ENCODE measurements at places on chromosomes 4 and X.

DNA sequence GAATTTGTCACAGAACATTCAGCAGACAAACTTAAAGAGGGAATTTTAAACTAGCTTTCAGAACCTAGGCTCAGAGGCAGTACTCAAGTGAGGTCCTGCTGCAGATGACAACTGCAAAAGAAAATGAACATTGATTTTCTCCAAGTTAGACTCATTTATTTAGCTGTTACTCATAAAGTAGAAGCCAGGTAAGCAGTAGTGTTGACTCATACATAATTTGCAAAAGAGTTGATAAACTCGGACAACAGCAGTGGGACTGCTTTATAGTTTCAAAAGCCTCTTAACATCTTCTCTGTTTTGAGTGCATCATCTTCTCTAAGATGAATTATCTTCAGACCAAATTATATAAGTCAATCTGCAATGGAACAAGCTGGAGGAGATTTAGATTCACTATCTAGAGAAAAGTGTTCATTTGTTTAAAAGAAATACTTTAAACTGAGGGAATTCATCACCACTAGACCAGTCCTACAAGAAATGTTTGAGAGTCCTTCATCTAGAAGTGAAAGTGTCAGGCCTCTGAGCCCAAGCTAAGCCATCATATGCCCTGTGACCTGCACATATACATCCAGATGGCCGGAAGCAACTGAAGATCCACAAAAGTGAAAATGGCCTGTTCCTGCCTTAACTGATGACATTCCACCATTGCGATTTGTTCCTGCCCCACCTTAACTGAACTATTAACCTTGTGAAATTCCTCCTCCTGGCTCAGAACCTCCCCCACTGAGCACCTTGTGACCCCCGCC is 49.5 kb downstream of the COQ2 start:
- DNase-seq, result peak; percentile 34

DNA sequence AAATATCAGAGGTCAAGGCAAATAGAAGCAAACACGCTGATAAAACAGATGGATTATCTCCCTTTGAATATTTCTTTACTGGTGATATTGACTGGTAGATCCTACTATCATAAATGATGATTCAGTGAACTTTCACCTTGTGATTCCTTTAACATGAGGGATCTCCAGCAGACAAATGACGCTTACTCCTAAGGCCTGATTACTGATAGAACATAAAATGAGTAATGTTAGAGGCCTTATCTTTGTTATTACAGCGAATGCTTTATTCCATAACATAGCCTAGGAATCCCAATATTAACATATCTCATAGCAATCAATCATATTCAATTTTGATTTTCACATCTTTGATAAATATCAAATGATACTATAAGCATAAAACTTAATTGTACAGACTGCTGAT is 152.3 kb downstream of the SLC10A7 start:
- no peak for DNase-seq

DNA sequence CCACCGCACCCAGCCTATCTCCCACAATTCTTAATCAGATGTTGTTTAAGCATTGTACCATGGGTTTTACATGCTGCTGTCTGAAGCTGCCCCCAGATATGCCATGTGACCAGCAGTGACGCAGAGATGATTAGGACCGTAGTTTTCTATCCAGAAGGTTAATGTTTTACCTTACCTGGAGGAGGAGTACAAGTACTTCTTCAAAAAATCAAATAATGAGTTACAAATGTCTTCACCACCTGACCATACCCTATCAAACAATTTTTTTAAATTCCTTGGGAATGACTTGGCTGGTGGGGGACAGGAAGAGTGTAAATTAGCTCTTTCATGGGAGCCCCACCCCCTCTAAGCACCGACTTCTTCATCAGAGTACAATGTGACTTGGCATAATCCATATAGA is 16.2 kb upstream of the SGMS2 start:
- no peak for DNase-seq

GRCh38 chrX:3280706-3281105 is 65.7 kb downstream of the MXRA5 start:
- DNase-seq, result no peak

DNA sequence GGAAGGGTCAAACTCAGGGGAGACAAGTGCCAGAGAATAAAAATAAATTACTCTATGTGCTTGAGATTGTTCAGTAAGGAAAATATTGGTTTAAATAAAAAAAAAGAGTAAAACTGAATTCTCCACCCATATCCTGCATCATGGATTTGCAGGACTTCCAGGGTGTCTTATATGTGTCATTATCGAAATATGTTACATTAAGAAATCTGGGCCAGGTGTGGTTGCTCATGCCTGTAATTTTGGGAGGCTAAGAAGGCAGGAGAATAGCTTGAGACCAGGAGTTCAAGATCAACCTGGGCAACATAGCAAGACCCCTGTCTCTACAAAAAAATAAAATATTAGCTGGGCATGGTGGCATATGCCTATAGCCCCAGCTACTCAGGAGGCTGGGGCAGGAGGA is 104.9 kb downstream of the PPP3CA start:
- DNase-seq, result no peak

DNA sequence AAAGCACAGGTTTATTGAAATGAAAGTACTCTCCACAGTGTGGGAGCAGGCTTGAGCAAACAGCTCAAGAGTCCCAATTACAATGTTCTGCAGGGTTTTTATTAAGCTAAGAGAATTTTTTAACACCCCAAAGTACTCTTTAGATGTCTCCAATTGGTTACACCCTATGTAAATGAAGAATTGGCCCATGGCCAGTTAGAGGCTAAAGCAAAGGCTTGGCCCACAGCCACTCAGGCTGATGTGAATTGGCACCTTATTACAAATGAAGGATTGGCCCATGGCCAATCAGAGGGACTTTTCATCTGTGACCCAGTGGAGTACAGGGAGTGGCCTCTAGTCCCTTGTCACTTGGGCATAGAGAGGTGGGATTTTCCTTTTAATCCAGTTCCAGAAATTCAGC is 30.1 kb upstream of the IQCM start:
- no peak for DNase-seq

DNA sequence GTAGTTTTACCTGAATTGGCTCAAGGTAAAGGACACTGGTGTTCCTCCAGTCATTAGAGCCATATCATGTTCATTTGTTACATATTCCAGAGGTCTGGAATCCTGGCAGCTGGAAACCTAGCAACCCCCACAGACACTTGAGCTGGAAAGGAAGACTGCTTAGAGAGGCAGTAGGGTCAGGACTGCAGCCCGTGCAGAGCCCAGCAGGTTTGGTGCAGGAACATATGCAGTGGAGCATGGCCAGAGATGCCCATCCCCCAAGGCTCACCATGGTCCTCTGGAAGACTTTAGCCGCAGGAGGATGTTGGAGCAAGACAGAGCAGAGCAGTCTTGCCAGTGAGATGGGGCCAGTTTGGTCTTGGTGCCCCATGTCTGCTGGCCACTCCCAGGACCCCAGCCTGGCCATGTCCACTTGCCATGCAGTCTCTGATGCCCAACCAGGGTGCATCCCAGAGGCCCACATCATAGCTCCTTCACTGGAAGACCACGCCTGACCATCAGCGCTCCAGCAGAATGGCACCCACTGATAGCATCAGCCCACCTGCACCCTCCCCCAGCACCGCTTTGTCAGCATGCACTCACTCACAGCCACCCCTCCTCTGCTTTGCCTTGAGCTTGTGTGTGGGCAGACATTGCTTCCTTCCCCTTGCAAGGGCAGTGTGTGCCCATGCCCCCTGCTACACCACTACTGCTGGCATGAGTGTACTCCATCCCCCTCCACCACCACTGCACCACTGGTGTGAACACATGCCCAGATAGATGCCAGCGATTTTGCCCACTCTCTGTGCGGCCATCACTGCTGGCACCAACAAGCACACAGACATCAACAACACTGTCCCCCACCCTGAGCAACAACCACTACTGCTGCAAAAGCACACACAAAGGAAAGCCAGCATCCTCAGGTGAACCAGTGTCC is 190.3 kb upstream of the SPOCK3 start:
- no peak for DNase-seq

- DNase-seq, result no peak
Measured at GRCh38 chrX:40132751-40133150, 35.0 kb upstream of the BCOR start.

DNA sequence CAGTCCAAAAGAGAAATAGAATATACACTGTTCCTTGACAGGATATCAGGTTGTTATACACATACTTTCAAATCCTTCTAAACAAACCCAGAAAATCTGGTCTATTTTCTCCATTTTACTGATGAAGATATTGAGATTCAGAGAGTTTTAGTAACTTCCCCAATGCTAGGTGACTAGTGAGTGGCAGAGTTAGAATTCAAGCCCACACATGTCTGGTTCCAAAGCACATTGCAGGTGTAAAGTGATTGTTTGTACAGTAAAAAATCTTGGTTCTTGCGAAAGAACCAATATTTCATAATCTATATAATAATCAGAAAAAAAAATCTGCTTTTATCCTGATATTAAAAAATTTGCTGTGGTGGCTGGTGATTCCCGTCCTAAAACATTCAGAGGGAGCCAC is 39.5 kb upstream of the EMCN start:
- DNase-seq, result no peak

- no peak for DNase-seq
Measured at GRCh38 chr4:141957416-141957815, 321.0 kb downstream of the IL15 start.

DNA sequence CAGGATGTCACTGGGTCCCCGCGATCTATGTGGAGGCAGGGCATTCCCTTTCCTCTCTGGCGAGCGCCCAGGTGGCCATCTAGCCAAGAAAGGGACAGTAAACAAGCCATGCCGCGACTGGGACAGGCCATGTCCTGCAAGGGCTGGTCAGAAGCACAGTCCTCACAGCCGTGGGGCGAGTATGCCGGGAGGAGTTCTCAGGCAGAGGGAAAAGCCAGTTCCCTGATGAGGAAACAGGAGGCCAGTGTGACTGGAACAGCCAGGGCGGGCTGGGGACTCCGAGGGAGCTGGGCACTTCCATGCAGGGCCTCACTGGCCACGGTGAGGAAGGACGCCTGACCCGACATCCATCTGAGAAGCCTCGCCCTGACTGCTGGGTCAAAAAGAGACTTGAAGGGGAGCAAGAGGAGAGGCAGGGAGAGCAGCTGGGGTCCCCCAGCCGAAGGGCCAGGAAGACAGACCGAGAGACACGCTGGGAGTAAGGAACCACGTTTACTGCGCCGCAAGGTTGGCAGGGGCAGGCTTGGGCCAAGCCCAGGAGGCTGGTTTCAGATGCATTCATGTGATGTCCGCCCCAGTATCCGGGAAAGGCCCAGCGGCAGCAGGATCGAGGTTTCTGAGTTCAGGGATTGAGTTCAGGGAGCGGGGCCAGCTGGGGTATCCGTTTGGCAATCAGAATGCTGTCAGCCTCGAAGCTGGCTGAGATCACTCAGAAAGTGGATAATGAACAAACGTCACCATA is 15.0 kb downstream of the CFAP99 start:
- no peak for DNase-seq

- DNase-seq, result no peak
Measured at GRCh38 chrX:71667328-71668247, at the start of gene LOC101059915. Gene LOC101059915 (plus strand): TSS chrX:71667546.

DNA sequence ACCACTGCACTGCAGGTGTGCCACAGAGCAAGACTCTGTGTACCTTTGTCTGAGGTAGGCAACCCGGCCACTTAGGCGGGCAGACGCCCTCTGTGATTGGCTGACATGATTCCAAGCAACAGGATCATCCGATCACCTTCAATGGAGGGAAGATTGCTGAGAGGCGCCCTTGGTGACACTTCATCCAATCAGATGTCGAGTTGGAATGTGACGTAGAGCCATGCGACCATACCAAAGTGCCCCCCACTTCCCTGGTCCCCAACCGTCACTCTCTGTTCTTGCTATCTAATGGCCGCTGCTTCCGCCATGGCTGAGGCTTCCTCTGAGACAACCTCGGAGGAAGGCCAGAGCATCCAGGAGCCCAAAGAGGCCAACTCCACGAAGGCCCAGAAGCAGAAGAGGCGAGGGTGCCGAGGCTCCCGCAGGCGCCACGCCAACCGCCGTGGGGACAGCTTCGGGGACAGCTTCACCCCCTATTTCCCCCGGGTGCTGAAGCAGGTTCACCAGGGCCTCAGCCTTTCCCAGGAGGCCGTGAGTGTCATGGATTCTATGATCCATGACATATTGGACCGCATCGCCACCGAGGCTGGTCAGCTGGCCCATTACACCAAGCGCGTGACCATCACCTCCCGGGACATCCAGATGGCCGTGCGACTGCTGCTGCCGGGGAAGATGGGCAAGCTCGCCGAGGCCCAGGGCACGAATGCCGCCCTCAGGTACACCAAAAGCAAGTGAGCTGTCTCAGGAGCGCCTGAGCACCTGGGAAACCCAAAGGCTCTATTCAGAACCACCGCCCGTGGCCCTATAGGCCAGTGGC is at the start of gene H2BW2:
TSS of gene H2BW2 (plus strand) at position 268 of the 817 bp plus-strand sequence. CDS start at position 307, 39 bp downstream.
- DNase-seq, result no peak

DNA sequence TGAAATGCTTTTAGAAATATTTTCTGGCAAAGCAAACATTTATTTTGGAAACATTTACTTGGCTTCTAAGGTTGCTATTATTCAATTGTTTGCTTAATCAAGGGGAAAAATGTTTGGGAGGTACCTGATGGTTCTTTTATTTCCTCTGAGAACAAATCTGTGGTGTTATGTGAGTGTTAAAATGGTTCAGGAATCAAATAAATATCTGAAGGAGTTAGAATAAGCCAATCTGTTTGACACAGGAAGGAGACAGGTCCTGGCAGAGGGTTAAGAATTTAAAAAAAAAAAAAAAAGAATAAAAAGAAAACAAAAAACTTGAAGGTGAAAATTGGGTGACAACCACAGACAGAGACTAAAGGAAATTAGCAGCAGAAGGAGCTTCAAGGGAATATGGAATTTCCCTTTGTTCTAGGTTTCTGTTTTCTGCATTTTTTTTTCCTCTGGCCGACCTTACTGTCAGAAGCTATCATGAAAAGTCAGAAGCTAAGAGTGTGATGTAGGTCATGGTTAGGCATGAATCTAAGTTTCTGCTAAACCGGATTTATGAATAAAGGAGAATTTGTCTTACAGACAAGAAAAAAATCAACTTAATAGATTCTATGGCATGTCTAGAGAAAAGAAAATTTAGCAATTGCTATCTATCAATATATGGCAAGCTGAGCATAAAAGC is 78.6 kb upstream of the PNPLA4 start:
- DNase-seq, result no peak

- no peak for DNase-seq
Measured at GRCh38 chr4:119730671-119730950, 102.0 kb upstream of the PDE5A start.

- DNase-seq, result no peak
Measured at GRCh38 chr4:10158333-10158942, 41.8 kb upstream of the WDR1 start.
